ENCODE measurements at places on chromosomes 3 and 15. TPM values are rescaled to one million over a fixed set of nuclear protein-coding genes. Genes with fewer than 3 reads are reported as not detected.

GOLGA6L10 gene
- total RNA-seq, result 2.6 TPM

SCN11A gene
- total RNA-seq, result 0.22 TPM

GALNT15 gene
- total RNA-seq, result 0.30 TPM

DNA sequence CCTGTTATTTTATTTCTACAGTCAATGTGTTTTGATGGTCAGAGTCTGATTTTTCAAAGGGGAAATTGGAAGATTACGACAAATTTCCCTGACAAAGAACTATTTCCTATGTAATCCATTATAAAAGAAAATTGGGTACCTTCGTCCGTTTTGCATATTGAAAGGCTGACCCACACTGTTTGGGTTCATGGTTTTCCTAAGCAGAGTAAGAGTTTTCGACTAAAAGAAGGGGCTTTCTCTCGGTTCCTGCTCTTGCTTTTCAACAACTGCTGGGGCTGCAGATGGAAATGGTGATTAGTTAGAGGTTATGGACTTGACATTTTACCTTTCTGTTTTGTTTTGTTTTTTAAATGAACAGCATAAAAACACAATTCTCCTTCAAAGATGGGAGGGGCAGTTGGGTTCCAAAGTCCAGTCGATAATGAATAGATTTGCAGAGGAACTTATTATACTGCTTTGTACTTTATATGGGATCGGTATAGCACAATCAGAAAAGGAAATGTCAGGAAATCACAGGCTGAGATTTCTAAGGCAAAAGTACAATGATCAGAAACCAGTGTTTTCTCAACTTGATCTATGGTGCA lies 978 bp downstream of the KCNMB2 start:
- peaks cover 65% of the 10 kb centered on the region for H3K27me3 ChIP-seq
- H3K4me1 ChIP-seq, result peaks cover 7% of the 10 kb centered on the region
- DNase-seq, result no peak
- H3K36me3 ChIP-seq, result no peaks in the 10 kb centered on the region
- no peak overlapping the region for H3K27ac ChIP-seq

GRCh38 chr3:130850044-130850797 lies 43.7 kb upstream of the ATP2C1 start:
- no peaks in the 10 kb centered on the region for H3K36me3 ChIP-seq
- DNase-seq, result peak; percentile 62
- peak overlapping the region; percentile 53 for H3K27ac ChIP-seq
- peaks cover 61% of the 10 kb centered on the region for H3K27me3 ChIP-seq

DNA sequence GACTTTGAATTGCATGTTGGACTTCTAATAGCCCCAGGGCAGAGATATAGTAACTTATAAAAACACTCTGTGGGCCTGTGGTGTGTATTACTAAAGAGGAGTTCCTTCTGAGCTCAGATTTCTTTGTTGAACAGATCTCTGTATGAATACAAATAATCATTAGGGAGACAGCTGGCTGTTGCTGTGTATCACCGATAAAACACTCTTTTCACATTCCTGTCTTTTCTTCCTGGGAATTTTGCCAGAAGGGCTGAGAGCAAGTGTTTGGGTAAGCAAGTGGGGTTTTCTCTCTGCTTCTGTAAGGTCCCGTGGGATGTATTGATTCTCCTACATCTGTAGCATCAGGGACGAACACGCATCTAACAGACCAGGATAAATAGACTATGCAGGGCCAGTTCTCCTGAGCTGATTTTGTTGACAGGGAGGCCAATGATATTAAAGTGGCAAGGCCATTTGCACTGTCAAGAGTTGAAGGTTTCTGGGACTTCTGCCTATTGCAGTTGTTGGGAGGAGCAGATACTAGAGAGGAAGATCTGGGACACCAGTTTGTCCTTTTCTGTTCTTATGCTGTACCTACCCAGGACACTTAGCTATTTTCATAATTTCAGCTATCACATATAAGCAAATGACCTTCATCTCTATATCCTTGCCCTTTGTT lies 225.9 kb upstream of the CD96 start:
- no peaks in the 10 kb centered on the region for H3K4me1 ChIP-seq
- no peaks in the 10 kb centered on the region for H3K27me3 ChIP-seq
- H3K36me3 ChIP-seq, result no peaks in the 10 kb centered on the region
- H3K4me3 ChIP-seq, result no peak overlapping the region
- H3K27ac ChIP-seq, result no peak overlapping the region

DNA sequence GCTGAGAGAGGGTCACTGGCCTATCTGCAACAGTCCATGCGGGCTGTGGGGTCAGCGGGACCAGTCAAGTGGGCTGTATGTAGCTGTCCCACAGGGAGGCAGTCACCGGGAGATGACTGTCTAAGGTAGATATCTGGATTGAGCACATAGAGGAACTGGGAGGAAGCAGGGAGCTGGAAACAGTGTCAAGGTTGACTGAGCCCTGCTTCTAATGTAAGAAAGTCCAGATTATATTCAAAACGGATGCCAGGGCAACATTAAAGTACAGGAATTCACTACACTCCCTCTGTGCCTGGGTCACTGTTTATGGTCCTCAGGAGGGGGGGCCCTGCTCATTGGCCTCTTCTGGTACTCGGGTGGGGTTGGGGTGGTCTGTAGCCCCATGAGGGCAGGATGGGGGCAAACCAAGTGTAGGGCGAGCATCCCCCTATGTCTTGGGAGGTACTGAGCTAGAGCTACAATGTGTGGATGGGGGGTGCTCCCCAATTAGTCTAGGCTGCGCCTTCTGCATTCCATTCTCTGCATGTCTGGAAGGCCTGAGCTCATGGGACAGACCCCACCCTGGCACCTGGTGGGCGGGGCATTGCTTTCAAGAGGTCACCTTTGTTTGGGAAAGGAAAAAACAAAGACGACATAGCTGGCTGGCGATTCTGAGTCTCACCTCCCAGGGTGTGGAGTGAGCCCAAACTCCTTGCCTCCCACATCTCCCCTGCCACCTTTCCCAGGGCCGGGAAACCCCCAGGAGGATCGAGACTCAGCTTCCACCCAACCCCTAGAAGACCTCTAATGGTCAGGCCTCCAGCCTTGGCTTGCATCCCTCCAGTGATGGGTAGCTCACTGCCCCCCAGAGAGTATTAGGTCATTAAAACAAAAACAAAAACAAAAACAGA lies 45.1 kb upstream of the C15orf39 start:
- H3K27ac ChIP-seq, result no peak overlapping the region
- H3K36me3 ChIP-seq, result no peaks in the 10 kb centered on the region
- H3K4me1 ChIP-seq, result peaks cover 19% of the 10 kb centered on the region
- no peak overlapping the region for H3K4me3 ChIP-seq
- peaks cover 6% of the 10 kb centered on the region for H3K27me3 ChIP-seq
- DNase-seq, result no peak

- H3K4me3 ChIP-seq, result no peak overlapping the region
- H3K27ac ChIP-seq, result no peak overlapping the region
- no peaks in the 10 kb centered on the region for H3K36me3 ChIP-seq
- no peaks in the 10 kb centered on the region for H3K27me3 ChIP-seq
- no peaks in the 10 kb centered on the region for H3K4me1 ChIP-seq
Measured at GRCh38 chr3:7737263-7737662, 764.4 kb upstream of the LMCD1 start.

- no peaks in the 10 kb centered on the region for H3K27me3 ChIP-seq
- peak; percentile 58 for DNase-seq
- H3K27ac ChIP-seq, result peak overlapping the region; percentile 15
- H3K36me3 ChIP-seq, result peaks cover 4% of the 10 kb centered on the region
- peaks cover 9% of the 10 kb centered on the region for H3K4me1 ChIP-seq
Measured at GRCh38 chr3:52934630-52935530, 37.5 kb upstream of the STIMATE start.

- no peak overlapping the region for H3K4me3 ChIP-seq
- no peaks in the 10 kb centered on the region for H3K4me1 ChIP-seq
- H3K27ac ChIP-seq, result no peak overlapping the region
- DNase-seq, result no peak
Measured at GRCh38 chr3:44136421-44136820, 105.3 kb upstream of the TOPAZ1 start.

DNA sequence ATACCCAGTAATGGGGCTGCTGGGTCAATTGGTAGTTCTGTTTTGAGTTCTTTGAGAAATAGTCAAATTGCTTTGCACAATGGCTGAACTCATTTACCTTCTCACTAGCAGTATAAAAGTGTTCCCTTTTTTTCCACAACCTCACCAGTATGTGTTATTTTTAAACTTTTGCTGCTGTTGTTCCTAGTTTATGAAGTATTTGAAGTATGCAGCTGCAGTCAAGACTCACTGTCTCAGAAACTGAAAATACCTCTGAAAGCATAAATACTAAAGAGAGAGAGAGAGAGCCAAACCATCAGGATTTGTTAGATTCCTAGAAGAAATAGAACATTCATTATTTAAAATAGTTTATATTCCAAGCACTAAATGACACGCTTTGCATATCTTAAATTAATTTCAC lies 764.2 kb downstream of the NTRK3 start:
- H3K4me1 ChIP-seq, result no peaks in the 10 kb centered on the region
- no peaks in the 10 kb centered on the region for H3K27me3 ChIP-seq
- no peak for DNase-seq
- H3K36me3 ChIP-seq, result peaks cover 2% of the 10 kb centered on the region
- no peak overlapping the region for H3K27ac ChIP-seq

DNA sequence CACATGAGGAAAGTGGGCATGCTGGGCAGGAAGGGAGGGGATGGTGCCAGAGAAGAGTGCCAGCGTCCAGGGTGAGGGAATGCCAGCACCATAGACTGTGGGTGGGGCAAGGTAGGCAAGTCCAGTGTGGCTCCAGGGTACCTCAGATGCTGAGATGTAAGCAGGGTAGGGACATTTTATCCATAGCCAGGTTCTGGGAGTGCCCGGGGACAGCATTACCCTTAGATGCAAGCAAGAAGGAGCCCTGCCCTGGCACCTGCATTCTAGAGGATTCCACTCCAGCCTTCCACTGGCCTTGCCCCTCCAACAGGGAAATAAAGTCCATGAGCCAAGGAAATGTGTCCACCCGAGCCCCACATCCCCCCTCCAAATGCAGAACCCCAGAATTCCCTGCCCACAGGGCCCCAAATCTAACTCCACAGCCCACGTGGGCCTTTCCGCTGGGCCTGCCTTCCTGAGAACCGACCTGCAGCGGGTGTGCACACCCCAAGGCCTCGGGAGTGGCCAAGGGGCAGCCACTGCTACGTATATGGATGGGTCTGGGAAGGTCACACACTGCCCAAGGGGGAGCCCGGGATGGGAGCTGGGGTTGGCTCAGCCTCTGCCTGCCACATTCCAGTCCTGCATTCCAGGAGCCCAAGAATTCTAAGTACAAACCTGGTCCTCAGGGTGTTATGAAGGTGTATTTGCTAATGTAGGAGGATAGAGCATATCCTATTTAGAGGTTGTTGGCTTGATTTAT lies 20.3 kb upstream of the CYP11A1 start:
- DNase-seq, result no peak
- no peaks in the 10 kb centered on the region for H3K36me3 ChIP-seq
- no peak overlapping the region for H3K27ac ChIP-seq
- no peaks in the 10 kb centered on the region for H3K27me3 ChIP-seq
- peaks cover 81% of the 10 kb centered on the region for H3K4me1 ChIP-seq

DNA sequence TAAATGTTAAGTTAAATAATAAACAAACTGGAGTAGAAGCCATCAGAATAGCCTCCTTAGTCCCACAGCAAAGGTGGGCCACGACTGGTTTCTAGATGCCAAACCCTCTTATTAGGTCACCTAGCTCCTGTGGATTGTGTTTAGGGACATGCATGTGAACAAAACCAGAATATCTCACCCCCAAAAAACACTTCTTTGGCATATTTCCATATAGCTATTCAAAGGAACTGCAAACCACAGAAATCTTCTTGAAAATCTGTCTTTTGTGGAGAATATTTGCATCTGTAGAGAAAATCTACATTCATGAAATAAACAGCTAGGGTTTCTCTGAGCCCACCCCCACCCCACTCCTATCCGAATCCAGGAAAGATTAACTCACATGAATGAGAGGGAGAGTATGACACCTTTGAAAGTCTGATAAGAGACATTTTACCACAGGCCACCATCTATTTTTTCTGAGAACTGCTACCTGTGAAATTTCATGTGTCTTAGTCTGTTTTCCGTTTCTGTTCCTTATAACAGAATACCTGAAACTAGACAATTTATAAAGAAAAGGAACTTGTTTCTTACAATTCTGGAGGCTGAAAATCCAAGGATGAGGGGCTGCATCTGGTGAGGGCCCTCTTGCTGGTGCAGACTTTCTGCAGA lies 159.4 kb downstream of the NEK10 start:
- H3K4me3 ChIP-seq, result no peak overlapping the region
- no peaks in the 10 kb centered on the region for H3K27me3 ChIP-seq
- no peak for DNase-seq
- no peaks in the 10 kb centered on the region for H3K4me1 ChIP-seq

DNA sequence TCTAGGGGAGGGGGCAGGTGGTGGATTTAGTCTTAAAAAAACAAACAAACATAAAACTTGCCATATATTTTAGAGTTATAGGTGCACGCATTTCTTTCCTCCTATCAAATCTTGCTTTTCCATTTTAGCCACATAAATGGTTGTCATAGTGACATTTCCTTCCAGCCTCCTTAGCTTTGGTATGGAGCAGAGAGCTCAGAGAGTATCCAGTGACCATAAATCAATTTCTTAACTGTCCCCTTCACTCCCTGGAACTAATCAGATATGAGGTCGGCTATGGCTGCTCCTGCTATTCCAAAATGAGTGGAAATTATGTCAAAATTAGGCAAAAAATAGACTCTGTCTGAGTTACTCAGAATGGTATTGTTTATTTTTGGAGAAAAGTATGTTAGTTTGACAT lies 164.5 kb downstream of the EBLN2 start:
- no peak overlapping the region for H3K27ac ChIP-seq
- no peak for DNase-seq
- no peaks in the 10 kb centered on the region for H3K36me3 ChIP-seq

DNA sequence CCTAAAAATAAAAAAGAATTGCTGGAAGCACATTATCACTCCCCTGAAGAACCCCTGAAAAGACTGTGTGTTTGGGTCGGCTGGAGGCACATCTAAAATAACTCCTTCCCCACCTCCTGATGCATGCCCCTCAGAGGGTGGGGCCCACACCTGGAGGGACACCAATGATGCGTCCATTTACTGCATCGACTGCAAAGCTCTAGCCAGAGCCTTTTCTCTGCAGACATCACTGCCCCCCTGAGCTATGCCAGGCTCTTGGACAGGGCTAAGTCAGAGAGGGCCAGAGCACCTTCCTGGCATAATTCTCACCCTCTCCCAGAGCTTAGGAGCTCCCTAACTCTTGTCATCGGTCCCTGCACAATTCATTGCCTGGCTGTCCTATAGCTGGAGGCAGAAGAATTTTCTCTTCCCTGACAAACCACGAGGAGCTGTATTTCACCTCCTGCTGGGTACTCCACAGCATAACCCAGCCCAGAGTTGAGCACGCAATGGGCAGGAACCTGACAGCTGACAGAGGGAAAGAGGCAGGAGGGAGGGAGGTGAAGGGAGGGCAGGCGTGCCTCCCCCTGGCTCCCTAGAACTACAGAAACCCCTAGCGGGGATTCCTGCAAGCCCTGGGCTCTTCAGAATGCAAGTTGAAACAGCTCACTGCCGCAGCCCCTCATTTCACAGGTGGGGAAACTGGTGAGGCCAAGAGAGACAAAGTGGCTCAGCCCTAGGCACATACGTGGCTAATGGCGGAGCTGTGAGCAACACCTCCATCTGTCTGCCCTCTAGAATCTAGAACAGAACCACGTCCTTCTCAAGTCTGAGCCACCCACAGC lies 46.6 kb downstream of the XXYLT1 start:
- no peak overlapping the region for H3K27ac ChIP-seq
- H3K4me3 ChIP-seq, result no peak overlapping the region
- H3K36me3 ChIP-seq, result peaks cover 2% of the 10 kb centered on the region
- no peak for DNase-seq
- H3K27me3 ChIP-seq, result no peaks in the 10 kb centered on the region
- H3K4me1 ChIP-seq, result peaks cover 20% of the 10 kb centered on the region

- peaks cover 55% of the 10 kb centered on the region for H3K4me1 ChIP-seq
- H3K27ac ChIP-seq, result peak overlapping the region; percentile 87
- H3K4me3 ChIP-seq, result no peak overlapping the region
Measured at GRCh38 chr15:85642693-85643066, 152.0 kb downstream of the KLHL25 start.

- no peaks in the 10 kb centered on the region for H3K4me1 ChIP-seq
- no peak overlapping the region for H3K27ac ChIP-seq
- no peaks in the 10 kb centered on the region for H3K27me3 ChIP-seq
- no peak for DNase-seq
Measured at GRCh38 chr3:13492048-13492447, 11.9 kb downstream of the HDAC11 start.

Data from activated T-cell treated with anti-CD3 and anti-CD28 coated beads, Interleukin-2, amount 50 U/mL, for 72 hours (primary cell).